ENCODE measurements at places on chromosomes 2 and 18. TPM values are rescaled to one million over a fixed set of nuclear protein-coding genes. Genes with fewer than 3 reads are reported as not detected.

Gene DQX1
- total RNA-seq = not detected

Gene NPAS2
- total RNA-seq = 40.9 TPM

Gene MRO
- total RNA-seq = 4.0 TPM

GRCh38 chr2:174673440-174673839, 75.8 kb upstream of the WIPF1 start:
- no peak for DNase-seq

GRCh38 chr2:191463790-191464189, 214.1 kb upstream of the NABP1 start:
- no peak for DNase-seq

- no peak for DNase-seq
Measured at GRCh38 chr2:70828115-70828514, 7.5 kb downstream of the CD207 start.

DNA sequence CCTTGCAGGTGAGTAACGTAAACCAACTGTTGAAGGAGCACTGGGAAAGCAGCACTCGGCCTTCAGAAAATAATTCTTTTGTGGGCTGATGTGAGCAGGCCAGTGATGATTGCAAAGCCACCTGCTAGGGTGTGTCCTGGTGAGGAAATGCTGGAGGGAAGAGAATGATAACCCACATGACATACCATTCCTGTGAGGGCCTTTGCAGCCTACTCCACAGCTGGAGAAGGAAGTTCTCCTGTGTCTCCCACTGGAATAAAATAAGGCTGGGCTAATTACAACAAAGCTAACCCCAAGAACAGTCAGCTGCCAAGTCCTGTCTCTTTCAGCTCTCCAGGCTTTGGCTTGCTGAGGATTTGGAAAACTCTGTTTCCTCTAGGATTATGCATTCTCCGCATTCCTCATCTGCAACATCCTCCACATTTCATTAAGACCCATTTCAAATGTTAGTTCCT, 16.7 kb upstream of the DSG1 start:
- DNase-seq = no peak

- DNase-seq = peak; percentile 60
Measured at GRCh38 chr2:106192752-106193689, 1.1 kb downstream of the UXS1 start.

DNA sequence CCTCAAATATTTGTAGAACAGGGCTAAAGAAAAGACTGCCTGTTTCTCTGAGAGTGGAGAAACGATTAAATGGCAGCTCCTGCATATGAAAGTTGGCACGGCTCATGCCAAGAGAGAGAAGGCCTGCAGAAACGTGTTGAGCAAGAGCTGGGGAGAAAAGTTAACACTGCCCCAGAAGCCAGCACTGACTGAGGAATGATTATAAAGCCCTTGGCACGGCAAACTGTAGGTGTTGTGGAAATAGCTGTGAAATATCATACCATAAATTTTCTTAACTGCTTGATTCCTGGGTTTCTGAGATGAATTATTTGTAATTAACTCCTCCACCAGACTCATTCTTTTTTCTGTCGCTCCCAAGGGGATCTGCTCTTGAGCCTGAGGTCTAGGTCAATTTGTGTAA, 4.3 kb downstream of the FRZB start:
- no peak for DNase-seq

GRCh38 chr2:41827354-41827971, 220.4 kb upstream of the PKDCC start:
- DNase-seq = no peak

DNA sequence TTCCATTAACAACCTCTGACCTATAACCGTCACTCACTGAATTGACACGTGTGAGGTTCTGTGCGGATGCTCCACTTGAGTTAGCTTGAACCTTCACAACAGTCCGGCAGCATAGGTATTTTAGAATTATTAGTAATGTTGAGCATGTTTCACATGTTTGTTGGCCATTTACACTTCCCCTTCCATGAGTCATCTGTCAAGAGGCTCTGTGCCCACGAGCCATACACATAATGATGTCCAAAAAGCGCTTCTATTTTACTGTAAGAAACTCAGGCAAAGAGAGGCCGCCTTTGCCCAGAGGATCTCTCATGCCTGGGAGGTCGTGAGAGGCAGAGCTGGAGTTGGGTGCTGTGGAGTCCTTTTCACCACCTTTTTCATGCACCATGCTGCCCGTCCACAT, 28.9 kb upstream of the TMEM214 start:
- no peak for DNase-seq

- DNase-seq = no peak
Measured at GRCh38 chr2:189521699-189522434, 58.7 kb downstream of the SLC40A1 start.

DNA sequence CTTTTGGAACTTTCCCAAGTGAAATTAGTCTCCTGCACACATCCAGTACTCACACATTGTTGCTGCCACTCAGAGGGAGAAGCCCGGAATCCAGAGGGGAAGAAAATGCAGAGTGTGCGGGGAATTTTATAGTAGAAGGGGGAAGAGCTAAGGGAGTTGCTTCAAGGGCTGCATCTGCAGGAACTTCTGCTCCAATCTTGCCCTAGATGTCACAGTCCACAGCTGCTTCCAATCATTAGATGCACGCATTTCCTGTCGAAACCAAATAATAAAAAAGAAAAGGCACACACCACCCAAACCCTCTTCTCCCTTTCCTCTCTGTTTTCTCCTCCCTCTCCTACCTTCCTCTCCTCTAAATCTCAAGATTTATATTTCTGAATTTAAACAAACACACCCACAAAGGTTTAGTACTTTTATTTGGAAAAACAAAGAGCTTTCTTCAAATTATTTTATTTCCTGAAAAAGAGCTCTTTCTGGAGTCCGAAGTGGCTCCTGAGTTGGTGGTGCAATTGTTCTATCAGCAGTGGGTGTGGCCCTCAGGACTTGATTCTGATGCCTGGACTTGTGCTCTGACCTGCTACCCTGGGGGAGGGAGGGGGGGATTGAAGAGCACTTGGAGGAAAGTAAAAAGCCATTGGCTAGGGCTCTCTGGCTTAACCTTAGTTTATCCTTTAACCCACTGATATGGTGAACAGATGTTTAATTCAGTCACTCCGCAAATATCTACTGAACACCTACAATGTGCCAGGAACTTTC, 72.0 kb downstream of the KCNE4 start:
- DNase-seq = no peak
